ENCODE measurements at places on chromosomes 13 and 19.

GRCh38 chr19:29896802-29897201, 45.2 kb upstream of the URI1 start:
- DNase-seq = no peak

GRCh38 chr13:76635232-76636230, 250.7 kb downstream of the KCTD12 start:
- DNase-seq = peak; percentile 44

GRCh38 chr19:45501730-45502014, 3.4 kb downstream of the PPM1N start:
- no peak for DNase-seq

DNA sequence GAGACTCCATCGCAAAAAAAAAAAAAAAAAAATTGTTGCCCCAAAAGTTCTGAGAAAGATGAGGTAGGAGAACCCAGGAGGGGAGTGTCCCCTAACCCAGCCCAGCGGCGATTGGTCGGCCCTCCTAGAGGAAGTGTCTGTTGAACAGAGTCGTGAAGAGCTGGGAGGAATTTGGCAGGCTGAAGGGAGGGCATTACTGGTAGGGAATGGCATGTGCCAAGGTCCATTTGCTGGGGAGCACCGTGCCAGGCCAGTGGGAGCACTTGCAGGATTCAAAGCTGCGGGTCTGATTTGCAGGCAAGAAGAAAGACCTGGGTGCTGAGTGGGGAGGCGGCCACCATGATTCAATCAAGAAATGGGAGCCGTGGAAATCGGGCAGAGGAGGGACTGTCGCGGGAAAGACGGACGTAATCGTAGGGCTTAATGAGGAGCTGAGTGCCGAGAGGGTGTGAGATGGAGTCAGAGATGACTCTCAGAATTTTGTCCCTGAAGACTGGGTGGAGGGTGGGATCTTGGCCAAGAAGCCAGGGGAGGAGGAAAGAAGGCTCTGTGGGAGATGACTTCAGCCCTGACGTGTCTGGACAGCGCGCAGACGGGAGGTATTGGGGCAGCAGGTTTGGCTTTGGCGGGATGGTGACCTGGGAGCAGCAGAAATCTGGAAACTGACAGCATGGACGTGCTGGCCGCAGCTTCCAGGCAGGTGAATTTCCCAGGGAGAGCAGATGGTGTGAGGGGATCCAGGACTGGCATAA, 15.4 kb downstream of the CERS4 start:
- DNase-seq = no peak

- DNase-seq = no peak
Measured at GRCh38 chr13:39961036-39961435, 305.6 kb downstream of the COG6 start.

DNA sequence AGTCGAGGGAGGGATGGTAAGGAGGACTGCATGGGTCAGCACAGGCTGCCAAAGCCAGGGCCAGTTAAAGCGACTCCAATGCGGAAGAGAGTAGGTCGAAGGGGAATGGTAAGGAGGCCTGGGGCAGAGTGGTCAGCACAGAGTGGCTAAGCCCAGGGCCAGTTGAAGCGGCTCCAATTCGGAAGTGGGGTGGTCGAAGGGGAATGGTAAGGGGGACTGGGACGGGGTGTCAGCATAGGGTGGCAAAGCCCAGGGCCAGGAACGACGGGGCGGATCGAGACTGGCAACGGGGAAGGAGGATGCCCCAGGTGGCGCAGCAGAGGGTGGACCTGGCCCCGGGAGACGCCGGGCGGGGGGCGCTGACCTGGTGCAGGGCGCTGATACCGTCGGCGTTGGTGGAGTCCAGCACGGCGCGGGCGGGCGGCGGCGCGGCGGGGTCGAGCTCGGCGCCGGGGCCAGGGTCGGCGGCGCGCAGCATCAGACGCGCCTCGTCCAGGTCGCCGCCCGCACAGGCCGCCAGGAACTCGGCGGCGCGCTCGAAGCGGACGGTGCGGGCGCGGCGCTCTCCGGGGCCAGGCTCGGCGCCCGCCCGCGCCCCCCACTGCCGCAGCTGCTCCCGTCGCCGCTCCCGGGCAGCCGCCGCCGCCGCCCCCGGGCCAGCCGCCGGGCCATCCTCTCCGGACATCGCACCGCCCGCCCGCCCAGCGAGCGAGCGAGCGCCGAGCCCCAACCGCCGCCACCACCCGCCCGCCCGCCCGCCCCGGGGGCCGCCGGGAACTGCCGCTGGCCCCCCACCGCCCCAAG, at the start of gene PPP1R12C:
Gene PPP1R12C (minus strand): TSS at position 779 of the 804 bp plus-strand sequence. CDS start 94 bp downstream, at position 685.
- no peak for DNase-seq

- no peak for DNase-seq
Measured at GRCh38 chr13:109130093-109130835, 500.9 kb downstream of the MYO16 start.

GRCh38 chr13:107835339-107836018, 379.9 kb downstream of the LIG4 start:
- no peak for DNase-seq

- no peak for DNase-seq
Measured at GRCh38 chr19:48940902-48941301, 7.4 kb downstream of the DHDH start.

GRCh38 chr13:43077046-43077445, 53.7 kb downstream of the DNAJC15 start:
- no peak for DNase-seq

DNA sequence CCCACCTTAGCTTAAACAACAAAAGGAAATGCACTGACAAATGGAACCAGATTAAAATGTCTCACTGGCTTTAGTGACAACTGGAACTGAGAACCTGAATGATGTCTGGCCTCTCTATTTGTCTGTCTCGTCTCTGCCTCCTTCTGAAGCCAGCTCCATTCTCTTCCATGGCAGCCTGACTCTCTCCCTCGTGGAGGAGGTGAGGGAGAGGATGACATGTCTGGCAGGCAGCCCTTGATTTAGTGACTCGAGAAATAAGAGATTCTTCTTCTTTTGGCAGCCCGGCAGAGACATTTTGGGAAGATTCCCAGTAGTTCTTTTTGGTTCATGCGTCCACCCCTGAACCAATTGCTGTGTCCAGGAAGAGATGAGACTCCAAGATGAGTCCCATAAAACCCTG, 131.7 kb downstream of the KLF5 start:
- DNase-seq = no peak

DNA sequence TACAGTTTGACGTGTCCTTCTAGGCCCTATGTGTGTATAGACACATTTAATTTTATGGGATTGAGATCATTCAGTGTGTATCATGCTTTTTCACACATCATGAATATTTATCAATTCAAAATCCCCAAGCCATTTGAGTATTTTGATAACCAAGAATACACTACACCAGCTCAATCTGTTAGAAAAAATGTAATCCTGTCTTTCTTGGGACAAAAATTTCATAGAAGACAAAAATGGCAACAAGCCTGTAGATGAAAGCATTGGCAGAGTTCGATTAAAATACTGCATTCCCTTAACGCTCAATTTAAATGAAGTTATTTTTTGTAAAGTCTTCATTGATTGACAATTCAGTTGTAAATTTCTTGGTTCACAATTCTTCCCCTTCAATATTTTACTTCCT, 41.9 kb downstream of the WDR87 start:
- no peak for DNase-seq

GRCh38 chr19:58585442-58586132, 12.5 kb upstream of the MZF1 start:
- no peak for DNase-seq

DNA sequence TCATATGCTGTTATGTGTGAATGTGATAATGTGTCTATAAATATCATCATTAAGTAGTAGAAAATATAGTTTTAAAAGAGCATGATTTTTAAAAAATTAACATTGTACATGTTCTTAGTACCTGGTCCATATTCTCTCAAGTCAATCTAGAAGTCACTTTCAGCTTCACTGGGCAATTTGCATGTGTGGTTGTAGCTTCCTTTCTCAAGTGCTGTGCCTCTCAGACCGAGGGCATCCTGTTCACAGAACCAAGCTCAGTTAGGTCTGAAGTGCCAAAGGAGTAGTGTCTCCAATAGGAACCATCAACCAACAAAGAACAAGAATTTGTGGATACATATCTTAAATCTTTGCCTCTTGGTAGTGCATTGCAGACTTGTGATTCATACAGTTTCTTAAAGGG, 541.8 kb upstream of the SLC10A2 start:
- no peak for DNase-seq

DNA sequence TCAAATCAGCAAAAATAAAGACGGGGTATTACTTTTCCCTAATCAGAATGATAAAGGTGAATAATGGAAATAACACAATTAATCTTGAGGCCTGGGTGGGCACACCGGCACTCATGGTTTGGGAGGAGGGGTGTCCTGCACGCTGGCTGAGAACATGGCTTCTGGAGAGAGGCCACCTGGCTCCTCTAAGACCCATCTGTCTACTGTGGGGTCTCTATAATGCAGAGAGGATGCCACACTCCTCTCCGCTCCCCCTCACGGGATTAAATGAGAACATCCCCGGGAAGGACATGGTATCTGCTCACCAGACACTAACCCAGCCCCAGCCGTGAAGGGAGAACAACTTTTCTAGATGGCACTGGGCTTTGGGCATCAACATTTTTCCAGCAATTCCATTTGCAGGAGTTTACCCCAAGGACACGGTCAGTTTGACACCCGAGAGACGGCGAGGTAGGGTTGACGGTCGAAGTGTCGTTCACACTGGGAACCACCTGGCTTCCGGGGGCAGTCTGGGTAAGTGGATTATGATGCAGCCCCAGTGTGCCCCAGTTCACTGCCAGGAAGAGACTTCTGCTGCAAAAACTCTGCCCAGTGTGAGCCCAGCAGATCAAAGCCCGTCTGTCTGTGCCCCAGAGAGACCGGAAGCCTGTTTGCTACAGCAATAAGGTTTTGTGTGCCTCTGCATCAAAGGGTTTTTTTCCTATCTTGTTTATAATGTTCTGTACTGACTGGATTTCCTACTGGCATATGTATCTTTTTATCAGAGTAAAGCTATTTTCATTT, 56.6 kb downstream of the CEBPG start:
- DNase-seq = peak; percentile 9

DNA sequence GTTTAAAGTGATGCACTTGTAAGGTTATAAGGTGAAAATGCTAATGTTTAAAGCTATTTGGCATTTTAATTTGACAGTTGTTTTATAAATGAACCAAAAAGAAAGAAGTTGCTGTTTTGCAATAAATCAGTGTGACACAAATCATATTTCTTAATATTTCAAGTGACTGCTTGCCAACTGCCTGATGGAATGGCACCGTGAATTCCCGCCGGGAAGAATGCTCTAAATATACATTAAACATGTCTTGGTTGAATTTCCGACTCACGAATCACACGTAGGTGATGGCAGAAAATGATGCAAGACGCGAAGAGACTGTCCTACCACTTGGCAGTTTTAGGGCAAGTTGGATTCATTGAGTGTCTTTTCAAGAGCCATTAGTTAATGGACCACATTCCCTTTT, 3.1 kb upstream of the GJB2 start:
- DNase-seq = no peak

DNA sequence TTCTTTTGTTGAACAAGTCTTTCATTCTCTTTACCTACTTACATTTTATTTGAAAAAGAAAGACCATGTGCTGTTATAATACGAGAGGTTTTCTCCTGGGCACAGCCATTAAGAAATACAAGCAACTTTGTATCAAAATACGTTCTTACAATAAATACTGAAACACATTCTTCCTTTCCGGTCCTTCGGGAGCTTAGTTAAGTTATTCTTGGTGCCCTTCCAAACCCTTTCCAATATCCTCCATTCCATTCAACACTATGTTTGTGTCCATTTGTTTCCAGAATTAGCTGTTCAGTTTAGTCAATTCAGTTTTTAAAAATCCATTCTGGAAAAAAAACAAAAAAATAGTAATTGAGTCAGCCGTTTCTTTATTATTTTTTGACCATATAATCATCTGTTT, 746.8 kb upstream of the SLC10A2 start:
- DNase-seq = no peak

DNA sequence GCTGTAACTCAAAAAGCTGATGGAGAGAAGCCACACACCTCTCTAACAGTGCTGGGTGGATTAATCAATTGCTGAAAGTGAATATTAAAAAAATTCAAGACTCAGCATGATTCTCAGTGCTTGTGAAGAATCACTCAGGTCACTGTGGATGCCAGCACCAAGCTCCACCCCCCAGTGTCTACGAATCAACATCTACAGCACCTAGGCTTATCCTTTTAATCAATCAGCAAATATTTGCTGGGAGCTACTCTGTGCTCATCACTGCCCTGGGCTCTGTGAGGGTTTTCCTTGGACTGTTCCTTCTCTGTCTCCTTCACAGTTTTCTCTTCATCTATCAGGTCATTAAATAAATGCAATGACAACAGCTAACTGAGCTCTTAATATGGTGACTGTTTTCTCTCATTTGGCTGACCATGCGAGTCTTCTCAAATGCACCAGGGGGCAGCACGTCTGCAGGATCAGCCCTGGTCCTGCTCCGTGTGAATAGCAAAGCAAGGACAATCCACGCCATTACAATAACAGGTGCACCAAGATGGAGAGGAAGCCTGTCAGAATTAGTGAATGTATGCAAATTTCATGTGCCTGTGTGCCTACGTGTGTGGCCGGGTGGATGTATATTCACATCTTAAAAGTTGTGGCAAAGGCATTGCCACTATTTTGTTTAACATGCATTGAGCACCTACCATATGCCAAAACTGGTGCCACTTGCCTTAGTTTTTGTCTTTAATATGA, 14.6 kb upstream of the C13orf42 start:
- DNase-seq = no peak

- no peak for DNase-seq
Measured at GRCh38 chr13:75726306-75726705, 90.2 kb downstream of the LMO7 start.

DNA sequence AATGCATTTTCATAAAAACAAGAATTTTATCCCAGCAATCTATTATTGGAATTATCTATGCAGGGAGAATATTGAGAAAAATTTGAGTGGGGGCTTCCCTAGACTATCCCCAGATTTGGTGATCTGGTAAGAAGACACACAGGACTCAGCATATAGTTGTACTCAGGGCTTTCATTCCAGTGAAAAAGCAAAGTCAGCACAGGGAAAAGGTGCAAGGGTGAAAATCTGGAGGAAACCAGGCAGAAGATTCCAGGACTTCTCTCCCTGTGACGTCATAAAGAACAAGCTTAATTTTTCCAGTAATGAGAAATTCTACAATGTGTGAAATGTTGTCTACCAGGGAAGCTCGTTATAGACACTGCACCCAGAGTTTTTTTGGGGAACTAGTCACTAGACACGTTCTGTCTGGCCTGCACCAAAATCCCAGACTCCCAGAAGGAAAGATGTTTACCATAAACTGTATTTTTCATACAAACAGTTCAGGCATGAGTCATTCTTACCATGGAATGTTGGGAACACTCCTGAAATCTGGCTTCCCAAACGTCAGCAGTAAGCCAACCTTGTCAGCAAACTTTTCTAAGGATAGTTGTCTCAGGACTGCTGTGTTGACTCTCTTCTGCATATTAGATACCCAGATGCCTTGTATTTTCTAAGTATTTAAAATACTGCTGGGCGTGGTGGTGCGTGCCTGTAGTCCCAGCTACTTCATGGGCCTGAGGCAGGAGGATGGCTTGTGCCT, 107.4 kb downstream of the DNAJC3 start:
- no peak for DNase-seq

- peak; percentile 25 for DNase-seq
Measured at GRCh38 chr13:87536499-87536898, 134.7 kb upstream of the SLITRK5 start.

- DNase-seq = peak; percentile 28
Measured at GRCh38 chr19:17337675-17338432, 501 bp downstream of the GTPBP3 start.
